ENCODE measurements at places on chromosomes 4 and X.

DNA sequence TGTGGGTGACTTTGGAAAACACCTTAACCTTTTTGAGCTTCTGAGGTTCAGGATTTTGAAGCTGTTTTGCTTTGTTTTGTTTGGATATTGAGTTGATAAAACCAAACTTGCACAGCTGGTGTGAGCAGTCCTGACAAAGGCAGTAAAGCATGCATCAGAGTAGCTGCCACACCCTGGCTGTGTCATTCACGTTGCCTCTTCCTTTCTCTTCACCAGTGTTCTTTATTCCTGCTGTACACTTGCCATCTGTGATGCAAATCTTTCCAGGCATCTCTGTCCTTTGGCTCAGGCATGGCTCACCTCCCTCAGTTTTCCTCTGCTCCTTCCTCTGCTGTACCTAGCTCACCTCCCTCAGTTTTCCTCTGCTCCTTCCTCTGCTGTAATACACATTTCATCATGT lies 1850.2 kb upstream of the AGA start:
- no peak for DNase-seq

DNA sequence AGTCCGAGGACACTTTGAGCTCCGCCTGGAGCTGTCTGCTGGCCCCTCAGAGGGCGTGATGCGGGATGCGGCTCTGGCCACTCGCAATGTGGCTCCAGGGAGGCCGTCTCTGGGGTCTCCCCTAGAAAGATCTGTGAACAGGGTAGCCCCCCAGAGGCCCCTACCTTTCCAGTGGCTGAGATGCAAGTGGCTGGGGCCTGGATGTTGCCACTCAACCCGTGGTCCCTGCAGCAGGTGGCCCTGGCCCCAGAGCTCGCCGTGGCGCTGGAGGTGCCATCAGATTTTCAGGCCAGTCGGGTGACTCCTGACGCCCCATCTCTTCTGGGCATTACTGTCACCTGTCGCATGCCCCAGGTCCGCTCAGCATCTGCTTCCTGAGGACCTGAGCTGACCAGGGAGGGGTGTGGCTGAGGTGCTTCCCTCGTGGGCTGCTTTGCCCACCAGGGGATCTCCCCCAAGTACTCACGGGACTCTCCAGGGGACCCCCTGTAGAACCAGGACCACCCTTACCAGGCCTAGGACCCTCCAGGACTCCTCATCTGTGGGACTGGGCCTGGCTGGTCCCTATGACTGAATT lies 102.1 kb upstream of the LRPAP1 start:
- DNase-seq: no peak

- no peak for DNase-seq
These were observed 1.5 kb downstream of the FHDC1 start for GRCh38 chr4:152937336-152938236.

DNA sequence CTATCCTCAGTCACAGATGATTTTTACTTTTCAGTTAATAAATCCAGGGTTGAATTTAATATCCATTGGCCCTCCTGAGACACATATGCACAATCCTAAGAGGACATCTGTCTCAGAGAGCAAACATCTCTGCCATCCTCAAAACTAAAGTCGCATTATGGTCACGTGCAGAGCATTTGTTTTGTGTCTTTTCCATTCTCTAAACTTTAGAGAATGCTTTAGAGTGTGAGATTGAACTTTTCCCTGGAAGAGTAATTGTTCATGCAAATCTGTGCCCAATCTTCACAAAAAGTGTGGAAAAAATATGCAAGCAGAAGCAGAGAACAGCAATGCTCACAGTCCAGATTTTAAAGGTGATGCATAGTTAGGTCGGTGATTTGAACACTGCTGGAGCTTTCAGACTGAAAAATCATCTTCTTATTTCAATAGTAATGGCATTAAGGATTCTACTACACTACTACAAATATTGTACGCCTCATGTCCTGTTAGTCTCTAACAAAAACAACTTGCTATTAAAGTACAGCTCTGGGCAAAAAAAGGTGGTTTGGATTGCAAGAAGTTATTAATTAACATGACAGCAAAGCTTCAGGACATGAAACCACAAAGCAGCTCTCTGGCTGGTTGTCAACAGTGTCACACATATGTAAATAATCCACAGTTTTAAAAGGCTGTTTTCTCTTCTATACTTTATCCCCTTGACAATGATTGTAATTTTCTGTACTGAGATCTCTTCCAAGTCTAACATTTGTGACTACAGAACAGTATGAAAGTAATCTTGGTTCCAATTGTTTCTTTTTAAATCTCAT lies 19.9 kb downstream of the DCHS2 start:
- no peak for DNase-seq

GRCh38 chrX:18291006-18291545 lies 63.4 kb downstream of the SCML2 start:
- no peak for DNase-seq

GRCh38 chr4:137998666-137999429 lies 243.3 kb downstream of the SLC7A11 start:
- no peak for DNase-seq

GRCh38 chr4:84965553-84966381 lies 723 bp downstream of the WDFY3 start:
- DNase-seq: no peak

All from stimulated activated CD4-positive, alpha-beta T cell treated with anti-CD3 and anti-CD28 coated beads, TNF-alpha, amount 100 ng/mL, for 4 hours (primary cell).